ENCODE measurements at places on chromosomes 7 and 10. TPM values are rescaled to one million over a fixed set of nuclear protein-coding genes. Genes with fewer than 3 reads are reported as not detected.
A peak's percentile ranks its signal among the peaks of the same experiment; 100 is the strongest.

Gene CDHR1
- 1.7 TPM for total RNA-seq

DNA sequence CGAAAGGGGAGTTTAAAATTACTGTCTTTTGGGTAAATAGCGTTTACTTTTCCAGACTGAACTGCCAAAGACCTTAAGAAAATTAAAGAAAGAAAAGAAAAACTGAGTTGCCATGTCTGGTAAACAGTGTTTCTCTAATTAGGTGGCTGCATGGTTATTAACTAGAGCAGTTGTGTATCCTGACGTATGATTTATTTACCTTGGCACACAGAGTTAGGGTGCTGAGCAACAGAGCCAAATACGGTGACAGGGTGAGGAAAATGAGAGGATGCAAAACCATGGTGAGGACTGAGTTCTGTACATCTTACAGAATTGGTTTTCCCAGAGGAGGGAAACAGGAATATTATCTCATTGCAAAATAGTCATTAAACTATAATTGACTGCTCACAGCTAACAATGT lies 546.4 kb upstream of the FZD8 start:
- DNase-seq = no peak

Gene HTRA1
- total RNA-seq = 185 TPM

DNA sequence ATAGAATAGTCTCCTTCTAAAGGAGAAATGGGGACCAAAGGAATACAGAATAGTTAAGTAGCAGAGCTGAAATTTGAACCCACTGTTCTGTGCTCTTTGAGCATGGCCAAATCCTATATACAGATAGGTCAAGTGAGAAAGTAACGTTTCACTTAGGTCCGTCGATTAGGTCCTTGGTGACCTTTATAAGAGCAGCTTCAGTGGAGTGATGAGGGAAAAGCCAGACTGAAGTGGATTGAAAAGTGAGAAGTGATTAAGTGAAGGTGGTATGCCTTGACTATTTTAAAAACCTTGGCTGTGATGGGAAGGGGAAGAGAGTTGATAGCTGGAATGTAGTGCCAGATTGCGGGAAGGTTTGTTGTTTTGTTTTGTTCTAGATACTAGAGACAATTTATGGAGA lies 10.6 kb upstream of the LSMEM1 start:
- no peak for DNase-seq

DNA sequence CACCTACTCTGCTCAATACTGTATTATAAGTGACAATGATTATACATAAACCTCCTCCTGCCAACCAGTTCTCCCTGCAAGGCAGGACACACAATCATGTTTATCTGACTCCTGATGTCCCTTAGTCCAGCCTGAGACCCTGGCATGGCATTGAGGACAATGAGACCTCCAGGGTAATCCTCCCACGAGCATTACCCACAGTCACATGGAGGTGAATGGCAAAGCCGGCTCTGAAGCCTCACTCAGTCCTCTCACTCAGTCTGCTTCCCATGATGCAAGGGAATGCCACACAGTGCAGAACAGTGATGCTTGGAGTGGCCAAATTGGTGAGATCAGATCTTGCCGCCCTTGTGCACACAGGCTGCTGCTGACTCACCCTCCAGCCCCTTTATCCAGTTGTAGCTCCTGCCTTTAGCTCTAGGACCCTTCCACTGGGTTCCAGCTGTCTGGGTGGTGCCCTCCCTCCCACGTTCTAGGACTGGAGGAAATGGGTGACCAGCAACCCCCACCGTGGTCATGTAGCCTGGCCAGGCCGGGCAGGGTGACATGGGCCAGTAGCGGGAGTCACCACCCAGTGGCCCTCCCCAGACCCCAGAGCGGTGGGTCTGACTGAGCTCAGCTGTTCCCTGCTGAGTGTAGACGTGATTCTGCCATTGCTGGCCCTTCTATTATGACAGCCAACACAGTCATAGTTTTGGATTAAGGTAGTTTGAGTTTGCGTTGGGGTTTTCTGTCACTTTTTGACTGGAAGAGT lies 5.5 kb upstream of the ADCY1 start:
- no peak for DNase-seq

- DNase-seq = peak; percentile 76
Observed at GRCh38 chr7:27143023-27143949, at the start of gene HOXA5. HOXA5 (minus strand) TSS chr7:27143681; CDS start chr7:27143607, 74 bp downstream.

DNA sequence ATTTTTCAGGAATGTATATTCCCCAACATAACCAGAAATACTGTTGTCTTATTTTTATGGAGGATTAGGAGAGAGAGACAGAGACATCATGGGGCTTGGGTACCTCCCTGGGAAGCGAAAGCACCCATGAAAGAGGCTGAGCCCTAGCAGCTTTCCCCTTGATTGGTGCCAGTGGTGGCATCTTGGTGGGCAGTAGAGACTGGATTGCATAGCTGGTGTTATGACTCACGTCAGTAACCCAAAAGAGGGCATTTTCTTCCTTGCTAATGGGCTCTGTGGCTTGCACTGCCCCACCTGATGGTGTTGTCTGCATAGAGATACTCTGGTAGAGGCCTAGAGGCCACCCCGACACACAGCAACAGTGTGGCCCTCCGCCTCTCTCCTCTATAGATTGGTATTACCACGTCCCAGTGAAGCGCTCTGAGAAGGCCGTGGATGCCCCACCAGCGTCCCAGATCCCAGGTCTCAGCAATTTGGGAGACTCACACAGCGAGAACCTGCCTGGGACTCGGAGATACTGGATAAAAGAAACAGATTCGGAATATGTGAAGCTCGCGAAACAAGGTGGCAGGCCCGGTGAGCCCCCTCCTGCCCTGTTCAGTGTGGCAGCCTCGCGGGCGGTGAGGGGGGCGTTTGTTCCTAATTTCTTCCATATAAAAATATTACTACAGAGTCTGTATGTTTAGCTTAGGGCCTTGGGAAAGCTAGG lies 5.8 kb downstream of the C7orf57 start:
- DNase-seq = no peak

- no peak for DNase-seq
Observed at GRCh38 chr7:111672901-111673300, 110.6 kb upstream of the IMMP2L start.

- no peak for DNase-seq
Observed at GRCh38 chr7:141588912-141589311, 37.7 kb downstream of the AGK start.

Gene FAM200A
- total RNA-seq = 6.8 TPM

DNA sequence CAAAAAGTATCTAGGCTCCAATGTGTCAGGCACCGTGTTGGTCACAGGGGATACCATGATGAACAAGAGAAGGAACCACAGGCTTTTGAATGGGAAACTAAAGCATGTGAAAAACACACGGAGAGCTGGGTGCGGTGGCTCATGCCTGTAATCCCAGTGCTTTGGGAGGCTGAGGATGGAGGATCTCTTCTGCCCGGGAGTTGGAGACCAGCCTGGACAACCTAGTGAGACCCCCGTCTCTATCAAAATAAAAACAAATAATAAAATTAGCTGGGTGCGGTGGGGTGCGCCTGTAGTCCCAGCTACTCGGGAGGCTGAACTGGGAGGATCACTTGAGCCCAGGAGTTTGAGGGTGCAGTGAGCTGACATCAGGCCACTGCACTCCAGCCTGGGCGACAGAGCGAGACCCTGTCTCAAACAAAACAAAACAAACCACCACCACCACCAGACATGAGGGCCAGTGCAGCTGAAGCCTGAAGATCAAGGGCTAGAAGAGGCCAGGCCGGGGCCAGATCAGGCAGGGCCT lies 611 bp upstream of the COPS6 start:
- DNase-seq = no peak

DNA sequence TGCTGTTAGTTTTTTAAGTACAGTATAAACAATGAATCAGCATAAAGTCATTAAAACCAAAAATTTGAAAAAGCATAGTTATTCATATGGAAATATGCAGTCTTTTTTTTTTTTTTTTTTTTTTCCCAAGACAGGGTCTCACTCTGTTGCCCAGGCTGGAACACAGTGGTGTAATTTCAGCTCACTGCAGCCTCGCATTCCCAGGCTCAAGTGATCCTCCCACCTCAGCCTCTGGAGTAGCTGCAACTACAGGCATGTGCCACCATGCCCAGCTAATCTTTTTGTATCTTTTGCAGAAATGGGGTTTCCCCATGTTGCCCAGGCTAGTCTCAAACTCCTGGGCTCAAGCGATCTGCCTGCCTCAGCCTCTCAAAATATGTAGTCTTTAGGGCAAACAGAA lies 182.0 kb downstream of the SEMA3E start:
- DNase-seq = no peak

- no peak for DNase-seq
Observed at GRCh38 chr10:73779539-73780197, 2.2 kb upstream of the CHCHD1 start.
